Activated naive CD4-positive, alpha-beta T cell treated with anti-CD3 and anti-CD28 coated beads, Interleukin-2, amount 50 U/mL, for 16 hours (primary cell): ENCODE measurements at places on chromosomes 4 and X.

DNA sequence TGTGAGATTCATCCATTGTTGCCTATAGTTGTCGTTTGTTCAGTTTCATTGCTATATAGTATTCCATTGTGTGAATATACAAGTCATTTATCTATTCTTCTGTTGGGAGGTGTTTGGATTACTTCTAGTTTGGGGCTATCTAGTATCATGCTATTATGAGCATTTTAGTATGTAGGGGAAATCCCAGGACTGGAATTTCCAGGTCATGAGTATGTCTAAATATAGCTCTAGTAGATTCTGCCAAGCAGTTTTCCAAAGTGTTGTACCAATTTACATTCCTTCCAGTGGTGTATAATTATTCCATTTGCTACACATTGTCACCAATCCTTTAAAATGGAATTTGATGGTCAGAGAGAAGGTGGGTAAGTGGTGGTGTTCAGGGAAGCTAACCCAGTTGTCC lies 30.1 kb downstream of the EGFL6 start:
- DNase-seq, result no peak

DNA sequence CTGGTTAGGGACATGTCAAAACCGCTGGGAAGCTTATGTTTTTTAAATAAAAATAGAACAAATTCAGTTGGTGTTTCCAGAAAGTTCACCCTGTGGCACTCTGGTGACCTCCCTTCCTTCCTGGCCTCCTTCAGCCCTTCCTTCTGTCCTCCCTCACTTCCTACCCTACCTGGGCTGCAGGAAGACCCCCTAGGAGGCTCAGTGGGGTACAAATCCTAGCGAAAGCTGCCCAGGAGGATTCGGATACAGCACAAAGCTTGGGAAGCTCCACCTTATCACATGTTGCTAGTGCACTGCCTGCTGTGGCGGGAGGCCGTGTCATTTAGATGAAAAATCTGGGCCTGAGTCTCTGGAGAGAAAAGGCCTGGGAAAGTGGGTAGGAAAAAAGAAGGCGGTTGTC lies 60.5 kb downstream of the FHDC1 start:
- no peak for DNase-seq

- peak; percentile 28 for DNase-seq
Measured at GRCh38 chrX:40095583-40096394, 2.0 kb downstream of the BCOR start.

DNA sequence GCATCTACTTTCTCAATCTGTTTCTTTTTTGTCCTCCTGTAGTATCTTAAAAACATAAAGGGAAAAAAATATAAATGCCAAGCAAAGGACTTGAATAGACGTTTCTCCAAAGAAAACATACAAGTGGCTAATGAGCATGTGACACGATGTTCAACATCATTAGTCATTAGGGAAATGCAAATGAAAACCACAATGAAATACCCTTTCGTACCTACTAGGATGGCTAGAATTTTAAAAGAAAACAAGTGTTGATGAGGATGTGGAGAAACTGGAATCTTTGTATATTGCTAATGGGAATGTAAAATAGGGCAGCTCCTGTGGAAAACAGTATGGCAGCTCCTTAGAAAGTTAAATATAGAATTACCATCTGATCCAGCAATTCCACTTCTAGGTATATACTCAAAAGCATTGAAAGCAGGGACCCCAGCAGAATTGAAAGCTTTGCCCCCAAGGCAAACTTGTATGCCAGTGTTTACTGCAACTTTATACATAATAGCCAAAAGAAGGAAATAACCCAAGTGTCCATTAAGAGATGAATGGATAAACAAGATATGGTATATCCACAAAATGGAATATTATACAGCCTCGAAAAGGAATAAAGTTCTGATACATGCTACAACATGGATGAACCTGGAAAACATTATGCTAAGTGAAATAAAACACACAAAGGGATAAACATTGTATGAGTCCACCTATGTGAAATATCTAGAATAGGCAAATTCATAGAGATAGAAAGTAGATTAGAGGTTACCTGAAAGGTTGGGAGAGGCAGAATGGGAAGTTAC lies 138.3 kb downstream of the SH3KBP1 start:
- no peak for DNase-seq

DNA sequence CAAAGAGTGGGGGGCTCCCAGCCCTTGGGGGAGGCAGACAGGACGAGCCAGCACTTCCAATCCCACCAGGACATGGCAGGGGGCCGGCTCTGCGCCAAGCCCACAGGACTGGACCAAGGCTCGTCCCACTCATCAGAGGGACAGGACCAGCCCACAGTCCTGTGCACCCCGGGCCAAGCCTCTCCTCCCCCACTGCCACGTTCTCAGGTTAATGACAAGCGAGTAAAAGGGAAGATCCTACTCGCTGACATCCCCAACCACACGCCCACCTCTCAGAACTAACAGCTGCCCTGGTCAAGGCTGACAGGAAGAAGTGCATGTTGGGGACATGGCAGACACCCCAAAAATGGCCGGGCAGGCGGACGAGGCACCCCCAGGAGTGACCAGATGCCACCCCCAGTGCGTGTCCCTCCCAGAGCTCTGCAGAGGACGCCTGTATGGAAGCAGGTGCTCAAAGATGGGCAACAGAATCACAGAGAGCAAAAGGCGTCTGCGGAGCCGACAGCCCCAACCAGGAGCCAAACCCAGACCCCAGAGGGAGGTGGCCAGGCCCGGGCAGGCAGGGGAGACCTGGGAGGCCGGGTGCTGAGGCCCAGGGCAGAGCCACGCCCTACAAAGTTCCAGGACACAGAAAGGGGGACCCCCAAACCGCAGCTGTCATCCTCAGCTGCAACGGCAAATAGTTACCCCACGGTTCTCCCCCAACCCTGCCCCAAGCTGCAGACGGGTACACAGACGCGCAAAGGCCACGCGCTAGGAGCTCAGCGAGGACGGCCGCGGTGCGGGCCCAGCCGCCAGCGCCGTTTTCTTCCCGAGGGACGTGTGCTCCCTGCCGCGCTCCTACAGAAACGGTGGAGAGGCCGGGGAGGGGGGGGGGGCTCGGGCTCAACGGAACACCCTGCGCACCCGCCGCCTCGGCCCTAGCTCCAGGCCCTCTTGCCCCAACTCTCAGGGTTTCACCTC lies 1.7 kb downstream of the CTBP1 start:
- peak; percentile 33 for DNase-seq

DNA sequence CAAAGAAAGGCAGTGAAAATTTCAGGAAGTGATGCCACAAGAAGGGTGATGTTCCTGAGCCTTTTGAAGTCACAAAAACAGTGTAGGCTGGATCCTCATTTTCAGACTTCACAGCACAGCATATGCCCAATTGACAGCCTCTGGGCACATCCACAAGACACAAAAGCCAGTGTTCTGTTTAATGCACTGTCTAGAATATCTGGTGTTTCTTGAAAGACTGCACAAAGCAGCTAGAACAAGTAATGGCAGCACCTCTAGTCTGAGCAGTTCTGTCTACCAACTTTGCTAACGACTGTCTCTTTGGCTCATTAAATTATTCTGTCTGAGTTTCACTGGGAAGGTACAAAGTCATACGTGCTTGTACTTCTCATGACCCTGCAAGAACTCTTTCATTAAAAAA lies 417.1 kb upstream of the GALNT7 start:
- no peak for DNase-seq

- DNase-seq, result no peak
Measured at GRCh38 chr4:28822163-28822562, 1898.0 kb upstream of the PCDH7 start.

- no peak for DNase-seq
Measured at GRCh38 chr4:10346023-10346422, 111.2 kb downstream of the ZNF518B start.

DNA sequence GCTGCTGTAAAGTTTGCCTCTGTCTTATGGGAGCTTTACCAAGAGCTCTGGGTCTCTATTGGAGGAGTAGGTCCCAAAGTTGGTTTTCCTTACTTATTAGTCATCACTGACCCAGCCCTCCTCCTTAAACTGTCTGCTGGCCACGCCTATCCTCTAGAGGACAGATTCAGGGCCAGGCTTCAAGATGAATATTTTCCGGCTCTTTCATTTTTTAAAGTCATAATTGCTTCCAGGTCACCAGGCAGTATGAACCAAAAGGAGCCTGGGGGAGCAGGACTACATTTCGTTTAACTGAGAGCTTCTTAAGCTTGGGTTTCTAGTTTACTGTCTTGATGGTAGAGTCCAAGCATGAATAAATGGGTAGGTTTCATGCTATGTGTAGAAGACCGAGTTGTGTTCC lies 13.7 kb downstream of the BCORL1 start:
- no peak for DNase-seq

DNA sequence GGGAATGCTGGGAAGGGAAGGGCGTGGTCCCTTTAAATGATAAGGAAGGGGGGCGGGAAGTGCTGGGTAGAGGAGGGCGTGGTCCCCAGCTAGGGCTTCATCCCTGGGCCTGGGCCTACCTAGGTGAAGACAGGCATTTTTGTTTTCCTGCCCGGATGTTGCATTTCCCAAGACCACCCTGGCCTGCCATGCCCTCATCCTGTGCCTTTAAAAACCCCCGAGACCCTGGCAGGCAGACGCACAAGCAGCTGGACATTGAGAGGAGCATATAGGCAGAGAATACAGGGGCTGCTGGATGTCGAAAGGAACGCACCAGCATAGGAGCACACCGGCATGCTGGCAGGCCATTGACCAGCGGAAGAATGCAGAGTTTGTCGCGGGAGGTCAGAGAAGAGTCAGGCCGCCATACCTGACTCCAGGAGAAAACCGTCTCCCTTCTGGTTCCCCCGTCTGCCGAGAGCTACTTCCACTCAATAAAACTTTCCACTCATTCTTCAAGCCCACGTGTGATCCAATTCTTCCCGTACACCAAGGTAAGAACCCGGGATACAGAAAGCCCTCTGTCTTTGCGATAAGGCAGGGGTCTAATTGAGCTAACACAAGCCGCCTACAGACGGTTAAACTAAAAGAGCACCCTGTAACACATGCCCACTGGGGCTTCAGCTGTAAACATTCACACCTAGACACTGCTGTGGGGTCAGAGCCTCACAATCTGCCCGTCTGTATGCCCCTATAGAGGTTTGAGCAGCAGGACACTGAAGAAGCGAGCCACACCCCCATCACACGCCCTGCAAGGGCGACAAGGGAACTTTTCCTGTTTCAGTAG lies 2.9 kb upstream of the AGA start:
- no peak for DNase-seq

GRCh38 chr4:173185847-173186510 lies 17.4 kb downstream of the GALNT7 start:
- no peak for DNase-seq

DNA sequence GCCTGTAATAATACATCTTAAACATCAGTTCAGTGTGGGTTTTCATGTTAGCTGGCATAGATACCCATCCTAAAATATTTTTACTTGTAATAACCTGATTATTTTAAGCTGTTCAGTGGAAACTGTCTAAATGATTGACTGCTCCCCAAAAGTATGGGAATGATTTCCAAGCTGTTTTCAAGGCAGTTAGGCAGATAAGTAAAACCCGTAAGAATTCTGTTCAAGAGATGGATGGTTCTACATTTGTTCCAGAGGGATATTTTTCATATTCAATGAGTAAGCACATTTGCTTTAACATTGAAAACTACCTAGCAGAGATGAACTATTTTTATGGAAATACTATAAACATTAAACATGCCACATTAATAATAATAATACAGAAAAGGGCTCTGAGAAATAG lies 161.1 kb downstream of the UNC5C start:
- no peak for DNase-seq
